Stimulated activated CD8-positive, alpha-beta memory T cell treated with anti-CD3 and anti-CD28 coated beads, Interleukin-4, amount 100 ng/mL, for 4 hours (primary cell): ENCODE measurements at places on chromosomes 6 and 20.

- no peak for DNase-seq
Observed at GRCh38 chr6:5626727-5627426, 365.6 kb downstream of the FARS2 start.

GRCh38 chr20:18647777-18648176 is 59.9 kb downstream of the DTD1 start:
- DNase-seq, result no peak

DNA sequence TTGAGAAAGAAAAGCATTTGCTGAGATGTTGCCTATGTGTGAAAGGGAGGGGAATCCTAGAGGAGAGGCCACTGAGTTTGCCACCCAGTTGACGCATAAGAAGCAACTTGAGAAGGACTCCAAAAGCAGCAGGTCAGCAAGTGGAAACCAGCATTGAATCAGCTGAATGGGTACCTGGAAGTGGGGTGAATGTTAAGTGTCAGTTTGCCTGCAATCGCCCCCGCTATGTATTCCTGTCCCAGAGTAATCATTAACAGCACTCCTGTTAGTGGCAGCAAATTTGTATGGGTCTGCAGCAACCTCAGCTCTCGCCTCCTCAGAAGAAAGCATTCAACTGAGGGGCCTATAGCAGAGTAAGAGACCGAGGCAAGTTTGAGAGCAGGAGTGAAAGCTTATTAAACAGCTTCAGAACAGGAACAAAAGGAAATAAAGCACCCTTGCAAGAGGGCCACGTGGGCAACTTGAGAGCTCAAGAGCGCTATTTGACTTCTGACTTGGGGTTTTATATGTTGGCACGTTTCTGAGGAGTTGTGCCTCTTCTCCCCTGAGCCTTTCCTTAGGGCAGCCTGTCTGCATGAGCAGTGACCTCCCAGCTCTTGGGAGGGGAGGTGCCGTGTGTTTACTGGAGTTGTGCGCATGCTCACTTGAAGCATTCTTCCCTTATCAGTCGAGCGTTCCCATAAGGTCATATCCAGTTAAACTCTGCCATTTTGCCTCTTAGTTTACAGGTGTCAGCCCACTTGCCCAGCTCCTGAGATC is 122.6 kb upstream of the PHACTR1 start:
- DNase-seq, result no peak

GRCh38 chr6:101730954-101731353 is 337.4 kb downstream of the GRIK2 start:
- DNase-seq, result no peak

DNA sequence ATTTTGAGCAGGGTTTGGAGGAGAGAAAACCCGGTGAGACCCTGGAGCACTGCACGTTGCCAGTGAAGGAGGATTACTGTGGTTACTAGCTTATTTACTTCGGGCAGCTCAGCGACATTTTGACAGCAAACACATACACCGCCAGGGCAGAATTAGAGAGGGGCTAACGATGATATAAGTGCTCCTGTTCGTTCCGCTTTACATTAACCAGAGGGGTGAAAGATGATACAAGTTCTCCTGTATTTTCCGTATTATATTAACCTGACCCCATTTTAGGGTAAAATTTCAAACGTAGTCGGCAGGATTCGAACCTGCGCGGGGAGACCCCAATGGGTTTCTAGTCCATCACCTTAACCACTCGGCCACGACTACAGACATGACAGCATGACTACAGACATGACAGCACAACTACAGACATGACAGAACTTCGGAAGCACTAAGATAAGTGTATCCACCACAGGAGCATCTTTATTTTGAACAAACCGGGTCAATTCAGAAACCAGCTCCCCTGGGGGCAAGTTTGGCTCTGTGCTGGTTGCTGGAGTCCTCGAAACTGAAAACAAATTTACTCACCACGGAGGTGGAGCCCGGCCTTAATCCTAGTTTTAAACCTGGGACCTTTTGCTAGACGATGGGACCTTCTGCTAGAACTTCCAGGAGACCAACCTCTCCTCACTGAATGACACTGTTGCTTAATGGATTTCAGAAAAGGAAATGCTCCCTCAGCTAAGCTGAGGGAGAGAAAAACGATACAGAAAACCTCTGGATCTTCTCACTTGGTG is 80.4 kb upstream of the ZNF184 start:
- DNase-seq, result no peak

DNA sequence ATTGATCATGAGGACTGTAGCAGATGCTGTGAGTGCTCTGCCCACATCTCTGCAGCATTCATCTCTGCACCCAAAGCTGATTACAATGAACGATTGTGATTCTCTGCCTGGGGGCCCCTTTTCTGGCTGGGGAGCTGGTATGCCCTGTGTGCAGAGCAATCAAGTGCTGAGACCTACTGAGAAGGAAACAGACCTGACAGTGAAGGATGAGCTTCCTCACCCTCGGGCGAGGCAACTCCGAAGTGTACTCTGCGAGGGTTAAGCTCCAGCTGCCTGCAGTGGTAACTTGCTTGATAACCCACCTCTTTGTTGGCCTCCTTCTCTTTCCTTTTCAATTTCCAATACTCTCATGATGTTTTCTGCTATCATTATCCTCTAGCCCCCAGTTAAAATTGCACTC is 289.7 kb upstream of the RNF24 start:
- DNase-seq, result no peak

- DNase-seq, result no peak
Observed at GRCh38 chr20:38579219-38579910, 1.6 kb upstream of the ADIG start.

DNA sequence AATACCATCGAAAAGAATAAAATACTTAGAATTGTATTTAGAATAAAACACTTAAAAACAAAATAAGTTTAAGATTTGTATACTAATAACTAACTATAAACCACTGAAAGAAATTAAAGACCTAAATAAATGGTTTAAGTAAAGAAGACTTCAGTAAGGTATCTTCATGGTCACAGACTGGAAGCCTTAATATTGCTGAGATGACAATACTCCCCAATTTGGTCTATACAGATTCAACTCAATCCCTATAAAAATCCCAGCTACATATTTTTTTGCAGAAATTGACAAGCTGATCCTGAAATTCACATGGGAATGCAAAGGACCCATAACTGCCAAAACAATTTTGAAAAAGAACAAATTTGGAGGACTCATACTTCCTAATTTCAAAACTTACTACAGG is 18.9 kb downstream of the SERINC3 start:
- DNase-seq, result no peak

DNA sequence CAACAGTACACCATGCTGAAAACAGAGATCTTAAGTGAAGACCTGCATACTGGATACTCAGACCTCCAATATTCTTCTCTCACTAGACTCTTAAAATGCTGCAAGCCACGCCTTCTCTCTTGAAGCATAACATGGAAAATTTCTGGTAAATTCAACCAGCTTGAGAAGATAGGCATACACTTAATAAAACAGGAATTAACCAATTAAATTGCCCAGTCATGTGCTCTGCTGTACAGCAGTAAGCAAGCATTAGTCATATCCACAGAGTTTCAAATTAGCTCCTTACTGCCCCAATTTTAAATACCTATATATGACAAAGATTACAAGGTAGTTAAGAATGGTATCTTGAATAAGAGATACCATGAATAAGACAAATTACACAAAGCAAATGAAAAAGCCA is 53.8 kb downstream of the C6orf58 start:
- no peak for DNase-seq

DNA sequence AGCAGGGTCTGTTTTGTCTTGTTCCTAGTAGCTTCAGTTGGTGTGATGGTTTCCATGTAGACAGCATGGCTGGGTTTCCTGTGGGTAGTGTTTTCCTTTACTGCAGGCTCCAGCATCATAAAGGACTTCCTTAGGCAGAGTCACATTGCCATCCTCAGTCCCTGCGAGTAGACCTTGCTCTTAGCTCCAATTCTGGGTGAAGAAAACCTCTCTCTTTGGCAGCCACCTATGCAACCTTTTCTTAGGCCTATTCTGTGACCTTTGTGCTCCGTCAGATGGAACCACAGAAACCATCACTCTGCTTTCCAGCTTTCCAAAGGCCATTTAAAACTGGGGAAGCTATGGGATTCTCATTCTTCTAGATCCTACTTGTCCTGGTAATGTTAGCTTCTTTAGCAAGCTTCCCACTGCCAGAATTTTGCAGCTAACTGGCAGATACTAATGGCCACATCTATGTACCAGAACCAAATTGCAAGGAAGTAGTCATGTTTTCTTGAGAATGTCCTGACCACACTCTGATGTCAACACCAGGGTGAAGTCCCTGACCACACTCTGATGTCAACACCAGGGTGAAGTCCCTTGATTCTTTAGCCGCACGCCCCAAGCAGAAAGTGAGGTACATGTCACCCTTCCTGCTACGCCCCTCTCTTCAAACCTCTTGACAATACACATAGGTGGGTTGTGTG is 646.6 kb upstream of the HS3ST5 start:
- no peak for DNase-seq

DNA sequence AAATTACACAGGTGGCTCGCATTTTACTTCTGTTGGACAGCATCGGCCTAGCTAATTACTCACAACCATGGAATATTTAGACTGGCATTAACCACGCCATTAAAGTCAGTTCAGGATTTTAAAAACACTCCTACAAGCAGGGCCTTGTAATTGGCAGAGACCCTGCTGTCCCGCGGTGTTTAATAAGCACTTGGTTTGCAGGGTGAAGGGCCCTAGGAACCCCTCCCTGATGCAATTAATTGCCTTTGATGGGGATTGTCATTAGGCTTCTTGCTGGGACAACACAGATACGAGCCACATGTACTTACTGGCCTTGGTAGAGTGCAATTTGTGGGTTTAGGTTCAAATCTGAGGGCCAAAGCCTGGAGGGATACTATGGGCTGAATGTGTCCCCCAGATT is 7.8 kb upstream of the VSTM2L start:
- no peak for DNase-seq

DNA sequence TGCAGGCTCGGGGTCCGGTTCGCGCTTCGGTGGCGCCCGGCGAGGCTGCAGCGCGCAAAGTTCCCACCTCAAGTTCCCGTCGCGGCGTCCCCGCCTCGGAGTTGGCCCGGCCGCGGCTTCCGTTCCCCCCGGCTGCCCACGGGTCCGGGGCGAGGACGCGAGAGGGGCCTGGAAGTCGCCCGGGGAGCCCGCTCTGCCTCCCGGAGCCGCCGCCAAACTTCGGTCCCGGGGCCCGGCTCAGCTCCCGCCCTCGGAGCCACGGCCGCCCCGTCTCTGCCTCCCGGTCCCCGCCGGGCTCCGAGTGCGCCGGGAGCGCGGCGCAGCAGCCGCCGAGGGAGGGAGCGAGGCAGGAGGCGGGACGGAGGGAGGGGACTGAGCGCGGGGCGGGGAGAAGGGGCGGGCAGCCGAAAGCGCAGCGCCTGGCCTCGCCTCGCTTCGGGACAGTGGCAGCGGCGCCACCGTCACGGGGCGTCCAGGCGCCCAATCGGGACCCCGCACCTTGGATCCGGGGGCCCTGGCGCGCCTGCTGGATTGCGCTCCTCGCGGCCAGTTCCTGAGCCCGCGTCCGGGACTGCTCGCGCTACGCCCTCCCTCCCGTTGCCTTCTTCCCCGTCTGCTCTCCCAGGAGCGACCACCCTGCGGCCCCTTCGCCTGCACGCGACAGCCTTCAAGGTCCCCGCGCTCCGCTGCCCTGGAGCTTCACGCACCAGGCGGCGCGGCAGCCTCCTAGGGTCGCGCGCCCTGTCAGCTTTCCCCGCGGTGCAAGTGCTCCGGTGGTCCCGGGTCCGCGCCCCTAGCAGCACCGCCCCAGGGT is at the start of gene KCNG1:
TSS of gene KCNG1 (minus strand) at position 305 of the 814 bp plus-strand sequence. CDS start 12,769 bp downstream, outside the sequence.
- peak; percentile 2 for DNase-seq

- no peak for DNase-seq
Observed at GRCh38 chr6:43185391-43185985, 3.5 kb downstream of the CUL9 start.

DNA sequence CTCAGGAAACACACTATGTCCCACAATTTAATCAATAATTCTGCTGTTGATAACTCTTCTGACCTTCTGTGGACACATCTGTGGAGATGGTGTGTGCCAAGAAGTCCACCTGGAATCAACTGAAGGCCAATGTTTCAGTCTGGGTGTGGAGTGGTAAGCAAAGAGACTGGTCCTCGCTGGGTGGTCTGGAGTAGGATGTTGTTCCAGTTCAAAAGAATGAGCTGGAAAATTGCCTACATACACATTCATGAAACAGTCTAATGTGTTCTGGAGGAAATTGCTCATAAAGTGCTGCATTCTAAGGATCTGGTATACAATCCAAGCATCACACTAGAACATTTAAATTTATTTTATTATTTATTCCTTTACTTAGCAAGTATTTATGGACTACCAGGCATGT is 33.9 kb upstream of the TBX18 start:
- no peak for DNase-seq

- no peak for DNase-seq
Observed at GRCh38 chr6:36727505-36728021, 29.9 kb downstream of the RAB44 start.

DNA sequence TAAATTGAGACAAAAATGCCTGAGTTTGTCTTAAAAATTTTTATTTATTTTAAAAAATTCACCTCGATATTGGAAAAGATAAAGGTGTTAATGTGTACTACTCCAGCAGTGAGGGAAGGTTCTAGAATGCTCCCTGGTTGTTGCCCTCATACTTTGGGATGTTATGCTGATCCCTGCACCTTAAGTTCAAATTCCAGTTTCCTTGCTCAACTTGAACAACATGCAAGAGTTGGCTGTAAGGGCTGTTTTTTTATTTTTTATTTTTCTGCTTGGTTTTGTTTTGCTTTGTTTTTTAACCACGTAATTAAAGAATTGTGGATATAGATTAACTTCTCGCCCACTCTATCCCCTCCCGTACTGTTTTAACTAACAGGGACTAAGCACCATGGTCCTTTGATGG is 158.7 kb upstream of the CITED2 start:
- DNase-seq, result no peak

- no peak for DNase-seq
Observed at GRCh38 chr6:170176136-170176897, 114.6 kb downstream of the DLL1 start.

DNA sequence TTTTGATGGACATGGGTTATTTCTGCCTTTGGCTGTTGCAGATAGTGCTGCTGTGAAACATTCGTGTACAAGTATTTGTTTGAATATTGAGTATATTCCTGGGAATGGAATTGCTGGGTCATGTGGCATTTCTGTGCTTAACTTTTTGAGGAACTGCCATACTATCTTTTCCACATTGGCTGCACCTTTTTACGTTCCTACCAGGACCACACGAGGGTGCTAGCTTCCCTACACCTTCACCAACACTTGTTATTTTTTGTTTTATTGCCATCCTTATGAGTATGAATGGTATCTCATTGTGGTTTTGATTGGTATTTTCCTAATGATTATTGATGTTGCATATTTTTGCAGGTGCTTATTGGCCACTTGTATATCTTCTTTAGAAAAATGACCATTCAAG is 47.8 kb upstream of the PLCG1 start:
- no peak for DNase-seq

- no peak for DNase-seq
Observed at GRCh38 chr6:161963181-161963580, 689.3 kb upstream of the AGPAT4 start.
